ENCODE measurements at places on chromosomes 5 and 9.

GRCh38 chr9:133975511-133975910 is 16.6 kb downstream of the VAV2 start:
- DNase-seq, result no peak

DNA sequence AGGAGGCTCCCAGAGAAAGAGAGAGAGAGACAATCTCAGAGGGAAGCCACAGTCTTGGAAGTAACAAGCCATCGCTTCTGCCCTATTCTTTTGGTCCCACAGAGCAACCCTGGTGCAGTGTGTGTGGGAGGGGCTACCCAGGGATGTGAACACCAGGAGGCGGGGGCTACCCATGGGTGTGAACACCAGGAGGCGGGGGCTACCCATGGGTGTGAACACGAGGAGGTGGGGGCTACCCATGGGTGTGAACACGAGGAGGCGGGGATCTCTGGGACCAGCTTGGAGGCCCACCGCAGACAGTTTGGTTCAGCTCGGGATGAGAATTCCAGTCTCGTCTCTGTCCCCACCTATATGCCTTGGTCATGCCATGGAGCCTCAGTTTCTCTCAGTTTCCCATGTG is 44.9 kb downstream of the HMCN2 start:
- DNase-seq, result no peak

DNA sequence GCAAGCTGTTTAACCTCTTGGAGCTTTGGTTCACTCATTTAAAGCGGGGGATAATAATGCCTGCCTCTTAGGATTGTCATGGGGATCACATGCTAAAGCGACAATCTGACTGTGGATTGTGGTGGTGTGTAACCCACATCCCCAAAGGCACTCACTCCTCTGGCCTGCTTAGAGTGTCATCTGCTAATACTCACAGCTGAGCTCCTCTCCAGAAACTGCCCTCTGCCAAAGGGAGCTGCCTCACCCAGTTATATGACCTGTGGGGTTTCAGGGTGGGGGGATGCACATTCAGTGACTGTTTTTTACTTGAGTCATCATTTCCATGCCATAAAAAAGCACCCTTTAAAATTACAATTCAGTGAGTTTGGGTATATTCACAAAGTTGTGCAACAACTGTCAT is 110.0 kb upstream of the SPOCK1 start:
- no peak for DNase-seq

- DNase-seq, result no peak
Observed at GRCh38 chr5:109029847-109030246, 282.1 kb downstream of the FER start.

GRCh38 chr9:127406799-127407491 is 10.0 kb downstream of the SLC2A8 start:
- no peak for DNase-seq

- DNase-seq, result no peak
Observed at GRCh38 chr9:347667-348292, 133.1 kb downstream of the DOCK8 start.

DNA sequence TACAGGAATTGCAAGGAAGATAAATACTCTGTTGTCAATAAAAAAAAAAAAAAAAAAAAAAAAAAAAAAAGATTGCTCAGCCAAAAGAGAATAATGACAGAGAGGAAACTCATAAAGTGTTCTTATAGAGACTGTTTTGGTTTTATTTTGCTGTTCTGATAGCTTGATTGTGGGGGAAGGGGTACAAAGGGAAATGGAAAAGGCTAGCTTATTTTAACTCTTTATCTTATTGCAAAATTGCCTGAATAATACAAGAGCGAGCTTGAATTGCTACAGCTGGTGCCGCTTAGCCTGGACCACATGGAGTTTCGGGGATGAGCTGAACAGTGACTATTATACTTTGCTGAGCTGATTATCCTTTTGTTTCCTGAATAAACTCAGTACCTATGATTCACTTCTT is 31.0 kb upstream of the SHISAL2B start:
- no peak for DNase-seq

- no peak for DNase-seq
Observed at GRCh38 chr5:34547300-34548085, 108.6 kb upstream of the RAI14 start.

- no peak for DNase-seq
Observed at GRCh38 chr9:136493567-136493971, 10.7 kb upstream of the SEC16A start.

DNA sequence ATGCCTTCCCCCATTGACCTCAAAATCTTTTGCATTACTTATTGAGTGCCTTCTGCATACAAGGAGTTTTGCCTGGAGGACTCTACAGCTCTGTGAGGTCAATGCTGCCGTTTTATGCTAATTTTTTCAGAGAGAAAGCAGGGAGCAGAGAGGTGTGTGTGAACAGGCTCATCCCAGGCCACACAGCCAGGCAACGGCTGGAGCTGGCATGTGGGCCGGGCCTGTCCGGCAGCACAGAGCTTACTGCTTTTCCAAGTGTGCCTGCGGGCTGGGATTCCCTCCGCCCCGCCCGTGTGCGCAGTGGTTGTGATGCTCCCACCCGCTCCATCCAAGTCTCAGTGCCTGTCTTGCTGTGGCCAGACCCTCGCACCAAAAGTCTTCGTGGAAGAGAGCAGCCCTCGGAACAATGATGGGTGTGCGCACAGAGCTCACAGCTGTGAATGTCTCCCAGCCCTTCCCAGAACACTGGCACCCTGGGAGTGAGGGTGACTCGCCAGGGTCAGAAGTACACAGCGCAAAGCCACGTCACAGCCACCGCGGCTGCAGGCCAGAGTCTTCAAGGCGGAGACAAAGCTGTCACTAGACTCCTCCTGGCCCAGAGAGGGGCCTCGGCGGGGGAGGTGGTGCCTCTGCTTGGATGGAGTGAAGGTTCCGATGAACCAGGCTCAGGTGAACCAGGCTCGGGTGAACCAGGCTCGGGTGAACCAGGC is 82.8 kb downstream of the COL5A1 start:
- DNase-seq, result no peak

DNA sequence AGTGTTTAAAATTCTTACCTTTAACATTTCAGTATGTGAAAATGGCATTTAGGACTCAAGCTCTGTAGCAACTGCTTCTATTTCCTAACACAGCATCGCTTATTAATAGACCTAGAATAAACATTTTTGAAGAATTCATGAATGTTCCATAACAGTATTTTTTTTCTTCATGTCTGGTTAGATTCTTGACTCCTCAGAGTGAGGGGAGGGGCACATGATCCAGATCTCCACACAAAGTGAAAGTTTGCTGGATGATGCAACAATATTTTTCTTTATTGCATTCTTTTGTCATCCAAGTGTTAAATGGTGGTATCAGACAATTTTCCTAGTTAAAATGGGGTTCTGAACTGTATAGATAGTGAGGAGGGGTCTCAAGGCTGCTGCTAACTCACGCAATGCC is 130.8 kb upstream of the MAN2A1 start:
- no peak for DNase-seq

GRCh38 chr9:120865176-120865575 is 11.8 kb downstream of the PHF19 start:
- DNase-seq, result no peak

- DNase-seq, result no peak
Observed at GRCh38 chr5:154709368-154710305, 45.5 kb upstream of the LARP1 start.

DNA sequence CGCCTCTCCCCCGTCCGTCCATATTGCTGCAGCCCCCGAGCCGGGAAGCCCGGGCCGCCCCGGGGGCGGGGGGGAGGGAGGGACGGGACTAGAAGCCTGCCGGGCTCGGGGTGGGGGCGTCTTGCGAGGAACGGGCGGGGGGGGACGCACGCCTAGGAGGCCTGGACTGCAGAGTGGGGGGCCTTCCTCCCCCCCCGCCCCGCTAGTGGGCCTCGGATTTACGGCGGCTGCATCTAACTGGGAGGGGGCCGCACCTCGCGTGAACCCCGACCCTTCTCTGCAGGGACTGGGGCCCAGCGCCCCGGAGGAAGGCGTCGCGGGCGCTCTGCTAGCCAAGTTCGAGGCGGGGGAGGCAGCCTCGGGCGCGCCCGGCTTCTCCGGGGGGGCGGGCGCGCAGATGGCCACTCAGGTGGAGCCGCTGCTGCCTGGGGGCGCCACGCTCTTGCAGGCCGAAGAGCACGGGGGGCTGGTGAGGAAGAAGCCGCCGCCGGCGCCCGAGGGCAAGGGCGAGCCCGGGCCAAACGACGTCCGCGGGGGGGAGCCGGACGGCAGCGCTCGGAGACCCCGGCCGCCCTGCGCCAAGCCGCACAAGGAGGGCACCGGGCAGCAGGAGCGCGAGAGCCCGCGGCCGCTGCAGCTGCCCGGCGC is at the start of gene LARP1:
Gene LARP1 (plus strand): TSS at position 17 of the 648 bp plus-strand sequence. CDS start 381 bp downstream, at position 398.
- DNase-seq, result peak; percentile 45

Measured in activated naive CD4-positive, alpha-beta T cell (primary cell).